ENCODE measurements at places on chromosomes 1 and 21. TPM values are rescaled to one million over a fixed set of nuclear protein-coding genes. Genes with fewer than 3 reads are reported as not detected.

Gene RNU1-1
- total RNA-seq = under 0.01 TPM

Gene C1orf87
- total RNA-seq = not detected

Gene ST6GALNAC5
- total RNA-seq = 0.60 TPM

Gene FMN2
- not detected for total RNA-seq

Gene TNNT2
- 1.3 TPM for total RNA-seq

Gene RNU1-4
- under 0.01 TPM for total RNA-seq

Gene SLC6A17
- 0.21 TPM for total RNA-seq

Gene CIART
- total RNA-seq = 6.1 TPM

Gene TRIM67
- not detected for total RNA-seq

Gene DNAI4
- 1.9 TPM for total RNA-seq

Gene C1orf116
- 72.0 TPM for total RNA-seq

Gene CFAP107
- not detected for total RNA-seq

Gene MCOLN2
- 0.78 TPM for total RNA-seq

Gene COL9A2
- 0.88 TPM for total RNA-seq

Gene MANEAL
- total RNA-seq = 0.93 TPM

Gene ZNHIT6
- total RNA-seq = 9.6 TPM

Gene LCE2B
- not detected for total RNA-seq

Gene S100A1
- not detected for total RNA-seq

Gene ST6GALNAC3
- total RNA-seq = 0.14 TPM

Gene EPHX1
- 25.0 TPM for total RNA-seq

Gene KIF14
- 10.2 TPM for total RNA-seq

Gene C4BPA
- not detected for total RNA-seq

Gene JMJD4
- total RNA-seq = 31.8 TPM

Gene CD1D
- 2.0 TPM for total RNA-seq

Gene RBP7
- total RNA-seq = not detected

Gene AMPD1
- total RNA-seq = not detected

Gene TIAM1
- total RNA-seq = 19.3 TPM

Gene FOXO6
- total RNA-seq = not detected
